MG63 (cell line): ENCODE measurements at places on chromosomes 3 and 15. TPM values are rescaled to one million over a fixed set of nuclear protein-coding genes. Genes with fewer than 3 reads are reported as not detected.

Gene GLDN
- total RNA-seq, result 0.30 and 0.67 TPM in 2 replicates

Gene COL6A6
- total RNA-seq, result not detected in 2 replicates

Gene CACNA1D
- not detected in 2 replicates for total RNA-seq

DNA sequence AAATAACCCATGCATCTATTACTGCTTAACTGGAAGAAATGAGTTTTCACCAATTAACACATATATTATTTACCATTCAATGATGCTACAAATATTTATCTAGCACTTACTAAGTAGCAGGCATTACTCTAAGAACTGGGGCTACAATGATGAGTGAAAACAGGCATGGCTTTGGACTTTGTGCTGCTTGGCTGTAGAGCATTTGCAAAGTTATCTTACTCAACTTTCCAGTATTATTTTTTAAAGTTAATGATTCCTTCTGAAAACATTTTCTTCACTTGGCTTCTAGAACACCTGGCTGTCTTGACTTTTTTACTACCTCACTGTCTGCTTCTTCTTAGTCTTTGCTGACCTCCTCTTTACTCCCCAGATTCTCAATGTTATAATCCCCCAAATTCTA is 1.8 kb downstream of the C3orf33 start:
- DNase-seq, result no peak

Gene SGO1
- total RNA-seq, result 4.4 and 10.6 TPM in 2 replicates

DNA sequence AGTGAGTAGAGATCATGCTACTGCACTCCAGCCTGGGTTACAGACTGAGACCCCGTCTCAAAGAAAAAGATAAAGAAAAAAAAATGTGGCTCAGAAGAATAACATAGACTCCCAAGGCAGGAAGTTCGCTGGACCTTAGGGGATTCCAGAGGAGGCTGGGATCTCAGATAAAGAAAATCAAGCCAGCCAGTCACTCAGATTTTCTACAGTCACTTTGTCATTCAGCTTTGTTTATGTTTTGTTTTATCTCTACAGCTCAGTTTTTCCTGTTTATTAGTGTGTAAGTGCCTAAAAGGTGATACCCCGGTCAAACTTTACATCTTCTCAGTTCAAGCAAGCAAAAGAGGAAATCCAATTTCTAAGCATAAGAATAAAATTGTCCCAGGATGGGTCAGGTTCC is 6.3 kb downstream of the TMEM202 start:
- no peak for DNase-seq

Gene CSTA
- total RNA-seq, result 1.7 TPM in 1 of 2 replicates, not detected in the other

- no peak for DNase-seq
Measured at GRCh38 chr3:59456852-59457485, 407.1 kb upstream of the CFAP20DC start.

Gene NRG4
- 1.1 TPM in 1 of 2 replicates, not detected in the other for total RNA-seq

DNA sequence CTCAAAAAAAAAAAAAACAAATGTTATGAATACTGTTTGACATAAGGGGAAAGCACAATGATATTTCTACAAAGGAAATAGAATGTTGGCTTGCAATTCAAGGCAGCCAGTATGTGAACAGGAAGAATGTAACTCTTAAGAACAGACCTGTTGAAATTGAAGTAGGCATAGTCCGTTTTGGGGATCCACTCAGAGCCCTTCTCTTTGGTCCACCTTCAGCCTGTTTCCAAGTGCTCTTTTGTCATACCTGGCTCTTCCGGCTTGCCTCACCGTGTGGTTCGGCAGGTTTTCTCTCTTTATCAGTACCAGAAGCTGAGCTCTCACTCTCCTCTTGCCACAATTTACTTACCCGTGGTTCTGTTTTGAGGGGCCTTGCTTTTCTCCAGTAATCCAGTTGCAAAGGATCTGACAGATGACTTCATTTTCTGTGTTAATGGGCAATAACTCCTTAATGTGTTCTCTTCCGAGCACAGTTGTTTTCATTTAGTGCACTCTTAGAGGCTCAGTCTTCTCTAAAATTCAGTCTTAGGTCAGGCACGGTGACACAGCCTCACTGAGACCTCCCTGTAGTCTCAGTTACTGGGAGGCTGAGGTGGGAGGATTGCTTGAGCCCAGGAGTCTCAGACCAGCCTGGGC is 6.7 kb downstream of the ABHD17C start:
- no peak for DNase-seq

GRCh38 chr3:179107617-179108016 is 36.0 kb upstream of the ZMAT3 start:
- DNase-seq, result no peak

GRCh38 chr3:30156586-30157498 is 449.6 kb upstream of the TGFBR2 start:
- no peak for DNase-seq

GRCh38 chr15:73901126-73901810 is 25.0 kb upstream of the LOXL1 start:
- DNase-seq, result no peak

- no peak for DNase-seq
Measured at GRCh38 chr15:91032919-91033803, 10.8 kb upstream of the VPS33B start.

- no peak for DNase-seq
Measured at GRCh38 chr15:35533130-35534110, 12.5 kb downstream of the DPH6 start.

Gene CORO2B
- 7.1 and 7.9 TPM in 2 replicates for total RNA-seq

- no peak for DNase-seq
Measured at GRCh38 chr3:13528217-13528867, 20.6 kb upstream of the FBLN2 start.

- no peak for DNase-seq
Measured at GRCh38 chr15:77518458-77518857, 97.8 kb downstream of the HMG20A start.

GRCh38 chr3:146796078-146796477 is 190.9 kb upstream of the PLSCR5 start:
- no peak for DNase-seq

Gene ATG3
- total RNA-seq, result 49.6 and 60.0 TPM in 2 replicates

DNA sequence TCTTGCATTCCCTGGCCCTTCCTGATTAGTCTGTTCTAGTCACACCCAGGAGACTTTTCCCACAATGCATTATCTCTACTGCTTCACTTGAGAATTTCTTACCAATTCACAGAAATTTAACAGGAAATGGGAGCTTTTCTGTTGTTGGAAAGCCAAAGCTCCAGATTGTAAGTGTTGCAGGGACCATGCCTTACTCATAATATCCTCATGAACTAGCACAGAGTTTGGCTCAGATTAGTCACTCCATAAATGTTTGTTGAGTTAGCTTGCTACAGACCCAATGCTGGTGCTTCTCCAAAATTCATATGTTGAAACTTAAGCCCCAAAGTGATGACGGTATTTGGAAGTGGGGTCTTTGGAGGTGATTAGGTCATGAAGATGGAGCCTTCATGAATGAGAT is 232.6 kb downstream of the GAP43 start:
- DNase-seq, result peak; percentile 6

Gene WDR93
- 0.13 TPM in 1 of 2 replicates, not detected in the other for total RNA-seq

GRCh38 chr3:52816654-52817053 is 13.8 kb downstream of the ITIH4 start:
- DNase-seq, result no peak

Gene POLR2H
- total RNA-seq, result 138 and 139 TPM in 2 replicates

DNA sequence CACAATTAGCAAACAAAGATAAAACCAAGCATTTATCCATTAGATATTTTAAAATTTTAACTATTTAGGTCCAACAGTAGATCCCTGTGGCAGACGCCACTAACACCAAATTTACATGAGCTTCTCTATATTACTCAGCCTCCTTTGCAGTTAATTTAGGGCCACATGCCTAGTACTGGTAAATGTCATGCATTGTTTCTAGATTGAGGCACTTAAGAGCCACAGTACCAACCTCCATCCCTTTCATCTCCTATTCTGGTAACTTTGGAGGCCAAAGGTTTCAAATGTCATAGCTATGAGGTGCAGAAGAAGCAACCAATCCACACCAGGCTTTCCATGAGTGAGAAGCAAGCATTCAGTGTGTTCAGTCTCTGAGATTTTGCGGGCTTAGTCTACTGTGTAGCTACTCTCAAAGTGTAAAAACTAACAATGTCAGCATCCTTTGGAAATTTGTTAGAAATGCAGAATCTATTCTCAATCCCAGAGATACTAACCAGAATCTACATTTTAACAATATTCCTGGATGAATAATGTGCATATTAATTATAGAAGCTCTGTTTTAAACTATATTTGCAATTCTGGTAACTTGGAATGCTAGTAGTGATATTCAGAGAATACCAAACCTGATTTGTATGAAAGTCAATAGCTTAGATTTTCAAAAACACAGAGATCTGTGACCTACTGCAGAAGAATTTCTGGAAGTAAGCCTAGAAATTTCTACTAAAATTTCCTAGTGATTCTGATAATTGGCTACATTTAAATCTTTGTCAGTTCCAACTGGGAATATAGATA is 206.3 kb upstream of the CD96 start:
- no peak for DNase-seq

Gene GOLGA8J
- total RNA-seq, result 0.07 TPM in 1 of 2 replicates, not detected in the other

Gene CCR9
- not detected in 2 replicates for total RNA-seq

- DNase-seq, result no peak
Measured at GRCh38 chr15:70435872-70436271, 327.5 kb downstream of the UACA start.

DNA sequence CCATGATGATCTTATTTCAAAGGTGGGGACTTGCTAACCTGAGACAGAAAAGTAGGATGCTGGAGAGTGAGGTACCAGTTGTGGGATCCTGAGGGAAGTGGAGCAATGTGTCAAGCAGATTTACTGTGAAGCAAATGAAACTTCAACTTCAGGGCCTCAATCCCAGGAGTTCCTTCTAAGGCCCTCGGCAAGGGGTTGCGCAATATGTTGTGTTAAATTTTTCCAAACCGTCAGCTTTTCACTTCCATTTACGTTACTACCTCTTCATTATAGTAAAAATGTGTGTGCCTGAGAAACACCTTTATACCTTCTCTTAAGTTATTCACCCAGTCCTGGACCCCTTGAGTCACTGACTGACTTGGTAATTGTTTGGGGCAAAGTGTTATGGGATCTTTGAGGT is 42.5 kb upstream of the KCNH8 start:
- DNase-seq, result no peak

Gene NR2F2
- 1.3 and 1.9 TPM in 2 replicates for total RNA-seq

Gene DTX3L
- total RNA-seq, result 28.4 and 39.3 TPM in 2 replicates

- DNase-seq, result no peak
Measured at GRCh38 chr3:107542665-107543064, 19.9 kb downstream of the BBX start.

GRCh38 chr15:82995938-82996337 is 9.9 kb downstream of the RAMAC start:
- DNase-seq, result no peak

Gene SATB1
- total RNA-seq, result not detected in 2 replicates
